ENCODE measurements at places on chromosomes 12 and 14.
A peak's percentile ranks its signal among the peaks of the same experiment; 100 is the strongest.

GRCh38 chr12:12600659-12601058 lies 11.0 kb upstream of the CREBL2 start:
- DNase-seq = no peak

- no peak for DNase-seq
These were observed 5.1 kb downstream of the ARL6IP4 start for GRCh38 chr12:122985338-122986257.

DNA sequence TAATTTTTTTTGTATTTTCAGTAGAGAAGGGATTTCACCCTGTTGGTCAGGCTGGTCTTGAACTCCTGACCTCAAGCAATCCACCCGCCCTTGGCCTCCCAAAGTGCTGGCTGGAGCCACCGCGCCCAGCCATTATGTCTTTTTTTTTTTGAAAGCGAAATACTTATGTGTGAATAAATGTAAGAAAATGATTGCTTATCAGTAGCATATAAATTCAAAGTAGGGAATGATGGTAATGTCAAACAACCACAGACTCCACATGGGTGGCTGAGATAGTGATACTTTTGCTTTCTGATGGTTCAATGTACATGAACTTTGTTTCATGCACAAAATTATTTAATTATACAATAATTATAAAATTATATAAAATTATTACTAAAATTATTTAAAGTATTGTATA lies 75.8 kb downstream of the PAPLN start:
- no peak for DNase-seq

DNA sequence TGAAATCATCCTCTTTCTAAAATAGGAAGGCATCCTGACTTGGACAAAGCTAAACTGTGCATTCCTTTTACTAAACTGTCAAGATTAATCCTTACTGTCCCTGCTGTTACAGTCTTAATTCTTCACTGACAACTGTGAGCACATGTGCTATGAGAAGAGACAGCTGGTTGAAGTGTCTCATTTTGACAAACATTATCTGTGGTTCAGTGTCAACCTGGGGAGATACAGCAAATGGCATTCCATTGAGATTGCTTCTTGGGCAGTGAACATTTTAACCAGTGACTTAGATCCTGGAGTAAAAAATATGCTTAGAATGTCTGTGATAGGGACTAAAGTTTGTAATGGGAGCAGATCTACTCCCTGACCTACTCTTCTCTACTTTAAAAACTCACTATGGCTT lies 552.6 kb upstream of the ATP2B1 start:
- DNase-seq = no peak

DNA sequence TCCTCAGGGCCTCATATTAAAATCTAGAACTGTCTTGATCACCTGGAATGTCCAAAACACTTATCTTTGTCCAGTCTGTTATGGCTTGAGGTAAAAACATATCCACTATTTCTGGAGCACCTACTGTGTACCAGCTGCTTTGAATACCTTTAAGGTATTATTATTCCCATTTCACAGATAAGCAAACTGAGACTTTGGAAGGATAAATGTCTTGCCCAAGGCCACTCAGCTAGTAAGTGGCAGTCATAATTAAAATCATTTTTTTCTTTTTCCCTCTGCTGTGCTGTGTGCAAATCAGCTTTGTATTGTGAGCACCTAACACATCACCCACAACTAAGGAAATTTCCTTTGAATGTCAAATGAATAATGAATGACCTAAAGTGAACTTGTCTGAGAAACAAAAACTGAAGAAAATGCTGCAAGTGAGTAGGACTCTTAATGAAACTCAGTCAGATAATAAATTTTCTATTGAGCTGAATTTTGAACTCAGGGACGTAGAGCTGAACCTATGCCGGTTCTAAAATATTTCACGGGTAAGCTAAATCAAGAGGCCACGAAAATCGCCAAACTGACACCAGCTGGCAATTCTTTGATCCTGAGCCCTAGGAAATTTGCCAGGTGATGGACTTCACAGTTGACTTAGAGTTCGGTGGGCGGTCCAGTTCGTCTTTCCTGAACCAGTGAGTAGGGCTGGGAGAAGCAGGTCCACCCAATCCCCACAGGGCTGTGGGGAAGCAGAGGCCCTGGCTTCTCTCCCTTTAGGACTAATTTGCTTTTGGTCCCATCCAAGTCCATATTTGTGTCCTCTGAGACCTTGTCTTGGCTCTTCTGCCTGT lies 159.7 kb upstream of the PWP1 start:
- no peak for DNase-seq

- DNase-seq = peak; percentile 66
These were observed 46.6 kb downstream of the SLC17A8 start for GRCh38 chr12:100403446-100403845.

DNA sequence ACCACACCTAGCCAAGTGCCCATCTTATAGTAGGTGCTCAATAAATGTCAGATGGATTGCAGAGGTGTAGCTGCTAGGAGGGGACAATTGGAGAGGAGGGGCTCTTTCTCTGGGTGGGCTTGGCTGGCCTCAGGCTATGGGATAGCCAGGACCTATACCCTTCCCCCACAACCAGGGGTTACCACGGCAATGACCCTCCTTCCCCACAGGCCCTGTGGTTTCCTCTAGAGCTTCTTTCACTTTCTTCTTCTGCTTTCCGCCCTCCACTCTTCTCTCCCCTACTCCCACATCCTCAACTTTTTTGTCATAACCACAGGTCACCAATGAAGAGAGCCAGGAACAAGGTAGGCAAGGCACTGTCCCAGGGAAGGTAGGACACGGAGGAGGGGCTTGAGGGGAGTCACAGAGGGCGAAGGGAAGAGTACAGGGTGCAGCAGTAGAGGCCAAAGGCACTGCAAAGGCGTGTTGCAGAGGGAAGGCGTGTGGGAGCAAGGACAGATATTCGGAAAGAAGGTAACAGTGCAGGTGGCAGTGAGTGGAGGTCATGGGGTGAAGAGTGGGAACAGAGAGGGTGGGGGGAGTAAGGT lies 1.9 kb upstream of the ITGB7 start:
- DNase-seq = no peak

DNA sequence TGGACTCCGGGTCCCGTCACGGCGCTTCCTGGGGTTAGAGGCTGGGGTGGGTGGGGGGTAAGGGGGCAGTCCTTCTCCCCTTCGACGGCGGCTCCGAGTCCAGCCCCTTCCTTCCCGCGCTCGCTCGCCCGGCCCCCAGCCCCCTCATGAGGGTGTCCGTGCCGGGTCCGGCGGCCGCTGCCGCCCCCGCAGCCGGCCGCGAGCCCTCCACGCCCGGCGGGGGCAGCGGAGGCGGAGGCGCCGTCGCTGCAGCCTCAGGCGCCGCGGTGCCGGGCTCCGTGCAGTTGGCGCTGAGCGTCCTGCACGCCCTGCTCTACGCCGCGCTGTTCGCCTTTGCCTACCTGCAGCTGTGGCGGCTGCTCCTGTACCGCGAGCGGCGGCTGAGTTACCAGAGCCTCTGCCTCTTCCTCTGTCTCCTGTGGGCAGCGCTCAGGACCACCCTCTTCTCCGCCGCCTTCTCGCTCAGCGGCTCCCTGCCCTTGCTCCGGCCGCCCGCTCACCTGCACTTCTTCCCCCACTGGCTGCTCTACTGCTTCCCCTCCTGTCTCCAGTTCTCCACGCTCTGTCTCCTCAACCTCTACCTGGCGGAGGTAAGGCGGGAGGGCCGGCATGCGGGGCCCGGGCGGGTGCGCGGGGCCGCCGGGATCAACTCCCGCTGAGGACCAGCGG lies 500 bp downstream of the GPR137C start:
- DNase-seq = peak; percentile 14

- DNase-seq = no peak
These were observed 46.9 kb downstream of the BEGAIN start for GRCh38 chr14:100540141-100540925.

- DNase-seq = peak; percentile 78
These were observed 20.6 kb downstream of the MAPK1IP1L start for GRCh38 chr14:55071870-55072640.

- DNase-seq = no peak
These were observed 202.0 kb downstream of the SPTSSA start for GRCh38 chr14:34259996-34260395.

DNA sequence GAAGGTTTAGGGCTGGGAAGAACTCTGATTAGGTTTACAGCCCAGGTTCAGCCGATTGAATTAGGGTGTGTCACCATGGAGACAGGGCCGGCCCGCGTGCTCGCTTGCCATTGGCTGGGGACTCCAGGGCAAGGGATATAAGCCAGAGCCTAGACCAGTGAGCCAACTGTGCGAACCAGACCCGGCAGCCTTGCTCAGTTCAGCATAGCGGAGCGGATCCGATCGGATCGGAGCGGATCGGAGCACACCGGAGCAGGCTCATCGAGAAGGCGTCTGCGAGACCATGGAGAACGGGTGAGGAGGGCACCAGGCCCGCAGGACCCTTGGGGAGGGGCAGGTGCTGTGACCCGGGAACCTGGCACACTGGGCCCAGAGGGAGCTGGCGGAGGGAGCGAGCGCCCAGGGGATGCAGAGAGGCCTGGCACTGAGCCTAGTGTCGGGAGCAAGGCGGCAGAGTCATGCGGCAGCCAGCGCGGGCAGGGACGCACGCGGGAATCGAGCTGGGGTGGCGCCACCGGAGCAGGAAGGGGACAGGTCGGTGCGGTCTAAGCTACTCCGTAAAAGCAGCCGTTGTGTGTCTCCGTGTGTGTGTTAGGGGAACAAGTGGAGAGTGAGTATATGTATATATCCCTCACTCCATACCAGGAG lies at the start of gene PNP:
PNP (plus strand) TSS at position 165 of the 648 bp plus-strand sequence; CDS start at position 284, 119 bp downstream.
- peak; percentile 74 for DNase-seq

GRCh38 chr12:8847435-8847834 lies 25.0 kb downstream of the A2ML1 start:
- no peak for DNase-seq

GRCh38 chr14:57530571-57530970 lies 36.9 kb upstream of the CCDC198 start:
- no peak for DNase-seq

- DNase-seq = no peak
These were observed 54.0 kb upstream of the ELK3 start for GRCh38 chr12:96140174-96140573.

- DNase-seq = no peak
These were observed 549.2 kb downstream of the GALC start for GRCh38 chr14:87443787-87444186.

- DNase-seq = no peak
These were observed 1.3 kb upstream of the ANKRD9 start for GRCh38 chr14:102510616-102511520.

DNA sequence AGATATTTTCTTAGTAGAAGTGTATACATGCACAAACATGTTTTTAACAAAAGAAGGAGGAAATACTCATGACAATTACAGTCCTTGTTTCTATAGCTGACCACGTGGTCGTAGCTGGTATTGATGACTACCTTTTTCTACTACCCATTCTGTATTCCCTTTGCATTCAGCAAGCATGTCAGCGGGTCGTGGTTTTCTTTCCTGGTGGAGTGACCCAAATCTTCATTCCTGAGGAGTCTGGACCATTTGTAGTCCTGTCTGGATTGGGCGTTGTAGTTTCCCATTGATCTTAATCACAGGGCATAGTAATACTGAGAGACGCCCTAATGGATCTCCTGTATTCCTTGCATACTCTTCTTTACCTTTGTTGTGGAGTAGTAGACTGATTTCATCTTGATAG lies 472.1 kb upstream of the RGS6 start:
- DNase-seq = no peak

DNA sequence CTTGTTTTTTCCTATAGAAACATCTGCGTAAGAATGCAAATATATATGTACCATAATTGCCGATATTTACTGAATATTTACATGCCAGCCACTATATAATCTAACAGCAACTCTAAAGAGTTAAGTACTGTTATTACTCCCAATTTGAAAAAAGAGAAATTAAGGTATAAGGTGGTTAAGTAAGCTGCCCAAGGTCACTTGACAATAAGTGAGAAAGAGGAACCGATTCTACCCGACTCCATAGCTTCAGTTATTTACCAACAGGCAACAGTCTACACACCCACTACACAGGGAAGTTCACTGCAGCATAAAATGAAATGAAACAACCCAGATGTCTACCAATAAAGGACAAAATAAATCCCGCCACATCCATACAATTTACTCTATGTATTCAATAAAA lies 1.1 kb downstream of the MIS18BP1 start:
- peak; percentile 14 for DNase-seq

GRCh38 chr12:65427646-65428045 lies 149.2 kb downstream of the MSRB3 start:
- no peak for DNase-seq

DNA sequence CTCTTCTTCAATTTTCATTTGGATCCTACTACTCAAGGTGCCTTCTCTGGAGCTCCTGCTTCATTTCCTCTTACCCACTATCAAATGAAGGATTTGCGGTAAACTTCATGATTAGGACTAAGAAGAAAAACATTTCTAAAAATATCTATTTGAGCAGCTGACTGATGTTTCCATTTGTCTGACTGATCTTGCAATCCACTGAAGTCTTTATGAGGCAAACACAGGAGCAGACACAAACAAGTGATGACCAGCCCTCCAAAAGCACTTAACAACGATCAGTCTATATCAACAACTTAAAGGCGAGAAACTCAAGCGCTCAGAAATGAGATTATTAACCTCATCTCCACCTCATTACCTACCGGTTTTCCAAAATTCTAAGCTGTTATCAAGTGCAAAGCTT lies 26.2 kb downstream of the OSBPL8 start:
- DNase-seq = no peak

DNA sequence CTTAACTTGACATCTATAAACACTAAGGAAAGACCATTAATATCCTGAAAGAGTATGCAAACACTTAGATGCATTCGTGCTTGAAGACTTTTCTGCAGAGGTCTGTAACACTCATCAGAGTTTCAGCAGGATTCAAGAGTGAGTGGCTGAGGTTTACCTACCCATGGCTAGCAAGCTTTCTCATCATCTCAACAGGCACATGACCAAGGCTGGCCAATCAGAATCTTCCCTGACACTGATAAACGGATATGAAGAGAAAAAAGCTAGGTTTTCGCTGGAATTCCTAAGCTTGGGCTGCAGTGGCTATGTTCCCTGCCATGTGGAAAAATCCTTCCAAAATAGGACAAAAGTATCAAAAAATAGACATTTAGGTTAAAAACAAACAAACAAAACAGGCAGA lies 162.1 kb upstream of the USP15 start:
- DNase-seq = no peak

All from Caki2 (cell line).